Upper lobe of right lung (tissue), 1 donor: ENCODE measurements at places on chromosomes 4 and X. TPM values are rescaled to one million over a fixed set of nuclear protein-coding genes. Genes with fewer than 3 reads are reported as not detected.

Gene RNF175
- total RNA-seq, result not detected

Gene PPP1R2C
- not detected for total RNA-seq

Gene VCX
- total RNA-seq, result not detected

Gene NXF3
- total RNA-seq, result 14.1 TPM

Gene ERVMER34-1
- total RNA-seq, result 1.0 TPM

Gene GPRIN3
- total RNA-seq, result 25.2 TPM

Gene RHOXF2
- not detected for total RNA-seq

Gene LPAR4
- total RNA-seq, result not detected

GRCh38 chrX:2934715-2935710 lies 5.9 kb upstream of the ARSD start:
- H3K36me3 ChIP-seq, result no peaks in the 10 kb centered on the region
- H3K4me1 ChIP-seq, result no peaks in the 10 kb centered on the region
- DNase-seq, result no peak
- no peaks in the 10 kb centered on the region for H3K27me3 ChIP-seq
- no peak overlapping the region for H3K27ac ChIP-seq
- no peak overlapping the region for H3K4me3 ChIP-seq

DNA sequence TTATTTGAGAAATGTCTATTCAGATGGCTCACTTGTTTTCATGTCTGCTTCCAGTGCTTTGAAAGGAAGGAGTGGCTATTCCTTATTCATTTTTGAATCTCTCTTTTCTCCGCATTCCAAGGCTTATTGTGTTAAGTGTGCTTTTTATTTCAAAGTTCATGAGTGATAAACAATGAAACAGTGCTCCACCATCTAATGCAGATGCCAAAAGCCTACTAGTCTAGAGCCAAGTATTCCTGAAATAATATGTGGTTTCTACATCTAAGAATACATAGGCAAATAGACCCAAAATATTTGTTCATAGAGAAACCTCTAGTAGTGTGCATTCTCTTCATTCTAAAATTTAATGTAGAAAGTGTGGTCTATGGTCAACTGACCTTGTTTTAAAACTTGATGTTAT lies 187.3 kb downstream of the GABRB1 start:
- H3K27ac ChIP-seq, result no peak overlapping the region
- no peaks in the 10 kb centered on the region for H3K36me3 ChIP-seq
- H3K4me1 ChIP-seq, result no peaks in the 10 kb centered on the region
- no peak overlapping the region for H3K4me3 ChIP-seq
- no peaks in the 10 kb centered on the region for H3K27me3 ChIP-seq
- DNase-seq, result no peak

DNA sequence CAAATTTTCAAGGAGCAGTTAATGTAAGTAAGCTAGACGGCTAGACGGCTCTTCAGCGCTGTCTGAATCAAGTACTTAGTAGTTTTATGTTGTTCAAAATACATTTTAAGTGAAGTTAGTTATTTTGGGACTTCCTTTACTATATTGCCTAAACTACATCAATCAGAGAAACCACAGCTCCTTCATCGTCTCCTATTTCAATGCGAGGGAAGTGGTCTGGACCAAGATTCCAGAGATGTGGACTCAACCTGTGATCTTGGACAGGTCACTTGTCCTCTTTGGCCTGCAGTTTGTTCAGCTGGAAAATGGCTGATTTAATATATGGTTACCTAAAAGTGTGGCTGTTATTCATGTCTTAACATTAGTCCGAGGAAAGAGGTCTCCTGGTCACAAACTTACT lies 10.6 kb downstream of the ING2 start:
- peaks cover 8% of the 10 kb centered on the region for H3K36me3 ChIP-seq
- no peak for DNase-seq
- H3K27me3 ChIP-seq, result no peaks in the 10 kb centered on the region
- no peaks in the 10 kb centered on the region for H3K4me1 ChIP-seq

DNA sequence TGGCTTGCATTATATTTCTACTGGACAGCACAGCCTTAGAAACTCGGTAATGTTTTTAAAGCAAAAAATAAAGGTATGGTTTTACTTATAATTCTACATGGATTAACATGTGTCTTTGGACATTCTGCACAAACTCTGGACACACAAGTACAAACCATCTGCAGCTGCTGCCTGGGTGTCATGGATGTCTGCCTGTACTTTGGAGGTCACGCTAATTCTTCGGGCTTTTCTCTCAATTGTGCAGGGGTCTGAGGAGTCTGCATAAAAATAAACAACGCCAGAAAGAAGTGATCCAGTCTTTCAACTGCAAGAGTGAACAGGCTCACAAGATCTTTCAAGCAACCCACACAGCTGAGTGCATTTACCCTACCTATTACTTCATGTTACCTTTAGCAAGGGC lies 55.2 kb downstream of the TAB3 start:
- no peaks in the 10 kb centered on the region for H3K36me3 ChIP-seq
- no peaks in the 10 kb centered on the region for H3K27me3 ChIP-seq
- H3K27ac ChIP-seq, result no peak overlapping the region
- no peaks in the 10 kb centered on the region for H3K4me1 ChIP-seq
- H3K4me3 ChIP-seq, result no peak overlapping the region

DNA sequence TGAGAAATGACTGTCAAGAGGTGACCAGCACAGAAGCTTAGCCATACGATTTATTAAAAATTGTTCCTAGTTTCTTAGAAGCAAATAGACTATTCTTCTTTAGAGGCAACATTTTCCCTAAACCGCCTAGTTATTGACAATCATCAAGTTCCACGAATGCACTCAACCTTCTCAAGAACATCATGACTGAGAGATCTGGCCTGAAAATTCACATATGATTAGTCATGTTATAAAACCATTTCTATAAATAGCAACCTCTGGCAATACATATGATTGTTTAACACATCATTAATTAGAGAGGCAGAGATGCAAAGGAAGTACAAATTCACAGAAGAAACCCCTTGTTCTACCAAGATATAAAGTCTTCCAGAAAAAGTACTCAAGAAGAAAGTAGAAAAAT lies 6.7 kb downstream of the NUP62CL start:
- no peak overlapping the region for H3K27ac ChIP-seq
- no peaks in the 10 kb centered on the region for H3K36me3 ChIP-seq
- DNase-seq, result no peak
- H3K4me1 ChIP-seq, result no peaks in the 10 kb centered on the region

- H3K27ac ChIP-seq, result no peak overlapping the region
- H3K4me1 ChIP-seq, result no peaks in the 10 kb centered on the region
- no peaks in the 10 kb centered on the region for H3K36me3 ChIP-seq
- H3K4me3 ChIP-seq, result no peak overlapping the region
- no peaks in the 10 kb centered on the region for H3K27me3 ChIP-seq
Observed at GRCh38 chrX:20409991-20410390, 143.3 kb upstream of the RPS6KA3 start.

DNA sequence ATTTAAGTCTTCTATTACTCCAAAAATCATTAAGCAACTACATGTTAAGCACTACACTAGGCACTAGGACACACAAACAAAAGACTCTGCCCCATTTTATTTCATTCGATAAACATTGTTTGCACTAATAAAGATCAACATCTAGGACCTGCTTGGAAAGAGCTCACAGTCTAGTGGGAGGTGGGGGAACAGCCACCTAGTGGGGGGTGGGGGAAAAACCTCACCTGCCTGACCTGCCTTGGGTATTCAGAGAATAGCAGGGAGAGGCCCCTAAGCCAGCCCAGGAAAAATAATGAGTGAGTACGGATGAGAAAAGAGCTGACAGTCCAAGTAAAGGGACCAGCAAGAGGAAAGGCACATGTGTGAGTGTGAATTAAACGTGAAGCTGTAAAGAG lies 52.2 kb downstream of the PRDM5 start:
- no peak overlapping the region for H3K4me3 ChIP-seq
- H3K36me3 ChIP-seq, result no peaks in the 10 kb centered on the region
- no peak for DNase-seq
- H3K4me1 ChIP-seq, result peaks cover 4% of the 10 kb centered on the region

- no peaks in the 10 kb centered on the region for H3K27me3 ChIP-seq
- no peak for DNase-seq
- no peak overlapping the region for H3K27ac ChIP-seq
- no peaks in the 10 kb centered on the region for H3K36me3 ChIP-seq
Observed at GRCh38 chr4:48329976-48330375, 11.4 kb upstream of the SLAIN2 start.

DNA sequence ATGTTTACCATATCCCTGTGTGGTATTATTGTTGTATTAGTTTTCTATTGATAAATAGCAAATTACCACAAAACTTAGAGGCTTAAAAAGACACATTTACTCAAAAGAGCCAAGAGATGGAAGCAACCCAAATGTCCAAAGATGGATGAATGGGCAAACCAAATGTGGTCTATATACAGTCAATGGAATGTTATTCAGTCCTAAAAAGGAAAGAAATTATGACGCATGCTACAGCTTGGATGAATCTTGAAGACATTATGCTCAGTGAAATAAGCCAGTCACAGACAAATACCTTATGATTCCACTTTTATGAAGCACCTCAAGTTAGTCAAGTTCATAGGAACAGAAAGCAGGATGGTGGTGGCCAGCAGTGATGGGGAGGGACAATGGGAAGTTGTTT lies 144.7 kb downstream of the QDPR start:
- H3K4me3 ChIP-seq, result no peak overlapping the region
- H3K27ac ChIP-seq, result no peak overlapping the region
- no peak for DNase-seq
- H3K4me1 ChIP-seq, result no peaks in the 10 kb centered on the region
- no peaks in the 10 kb centered on the region for H3K36me3 ChIP-seq

GRCh38 chr4:5040856-5041620 lies 10.2 kb upstream of the STK32B start:
- H3K27me3 ChIP-seq, result no peaks in the 10 kb centered on the region
- H3K4me1 ChIP-seq, result peaks cover 12% of the 10 kb centered on the region
- H3K4me3 ChIP-seq, result no peak overlapping the region
- no peak for DNase-seq
- no peak overlapping the region for H3K27ac ChIP-seq

DNA sequence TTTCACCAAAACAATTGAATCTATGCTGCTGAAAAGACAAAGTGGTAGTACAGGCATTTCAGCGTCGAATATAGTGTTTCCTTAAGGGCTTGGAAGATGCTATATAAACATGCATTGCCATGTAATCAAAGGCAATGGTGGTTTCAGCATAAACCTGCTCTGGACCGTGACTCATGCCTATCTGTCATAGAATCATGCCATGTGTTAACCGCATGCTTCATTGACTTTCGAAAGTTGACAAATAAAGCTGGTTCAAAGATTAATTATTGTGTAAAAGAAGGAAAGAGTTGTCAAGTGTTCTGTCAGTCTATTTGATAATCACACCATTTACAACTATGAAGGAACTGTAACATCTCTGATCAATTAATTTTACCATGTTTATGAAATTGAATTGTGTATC lies 83.2 kb downstream of the FUNDC1 start:
- no peaks in the 10 kb centered on the region for H3K27me3 ChIP-seq
- no peaks in the 10 kb centered on the region for H3K4me1 ChIP-seq
- no peak overlapping the region for H3K27ac ChIP-seq
- DNase-seq, result no peak
- no peak overlapping the region for H3K4me3 ChIP-seq
- no peaks in the 10 kb centered on the region for H3K36me3 ChIP-seq

GRCh38 chr4:155342142-155342541 lies 34.6 kb downstream of the MAP9 start:
- H3K36me3 ChIP-seq, result no peaks in the 10 kb centered on the region
- no peak overlapping the region for H3K27ac ChIP-seq
- H3K27me3 ChIP-seq, result no peaks in the 10 kb centered on the region
- H3K4me3 ChIP-seq, result no peak overlapping the region

DNA sequence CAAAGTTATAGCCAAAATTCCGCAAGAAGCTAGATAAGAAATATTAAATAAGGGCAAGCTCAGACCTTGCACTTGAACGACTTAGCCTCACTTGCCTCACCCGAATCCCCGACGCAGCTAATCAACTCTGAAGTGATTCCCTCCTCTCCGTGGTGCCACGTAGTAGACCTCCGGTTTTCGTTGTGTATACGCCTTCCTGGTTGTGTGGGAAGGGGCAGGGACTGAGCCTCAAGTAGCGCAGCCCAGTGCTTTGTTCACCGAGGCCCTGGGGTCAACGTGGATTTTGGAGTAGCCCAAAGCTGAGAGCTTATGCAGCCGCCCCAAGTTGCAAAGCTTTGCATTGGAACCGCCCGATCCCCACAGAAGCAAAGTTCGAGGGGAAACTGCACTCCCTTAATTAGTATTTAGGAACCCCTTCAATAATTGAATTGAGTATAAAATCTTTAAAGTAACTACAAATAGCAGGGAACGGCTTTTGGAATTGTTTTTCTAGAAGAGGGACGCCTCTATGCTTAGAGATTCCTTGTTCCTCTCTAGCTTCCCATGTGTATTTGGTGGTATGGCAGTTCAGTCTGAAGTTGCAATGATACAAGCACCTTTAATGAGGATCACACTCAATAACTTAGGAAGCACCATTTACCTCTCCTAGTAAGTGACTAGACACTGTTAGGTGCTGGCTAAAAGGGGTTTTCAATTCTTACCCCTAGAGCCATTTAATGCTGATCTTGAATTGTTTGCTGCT lies 55.7 kb downstream of the LINC00632 start:
- DNase-seq, result no peak
- no peaks in the 10 kb centered on the region for H3K27me3 ChIP-seq
- H3K36me3 ChIP-seq, result no peaks in the 10 kb centered on the region
- H3K4me3 ChIP-seq, result peak overlapping the region; percentile 39
- H3K4me1 ChIP-seq, result no peaks in the 10 kb centered on the region

DNA sequence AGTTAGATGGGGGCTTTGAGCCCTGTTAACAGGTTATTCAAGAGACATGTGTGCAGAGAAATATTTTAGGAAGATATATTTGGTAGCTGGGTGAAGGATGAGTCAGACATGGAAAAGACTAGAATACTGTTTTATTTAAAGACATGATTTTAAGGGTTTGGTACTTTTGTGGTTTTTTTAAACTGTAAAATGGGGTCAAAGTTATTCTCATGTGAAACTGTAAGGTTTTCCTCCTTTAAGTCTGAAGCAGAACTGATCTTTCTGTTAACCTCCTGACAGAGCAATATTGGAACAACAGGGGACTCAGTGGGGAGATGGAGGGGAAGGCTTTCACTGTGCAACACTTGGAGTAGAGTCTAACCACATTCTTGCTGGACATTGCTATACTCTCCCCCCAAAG lies 112.4 kb upstream of the LSM6 start:
- no peak overlapping the region for H3K27ac ChIP-seq
- H3K27me3 ChIP-seq, result no peaks in the 10 kb centered on the region
- no peak for DNase-seq
- no peaks in the 10 kb centered on the region for H3K36me3 ChIP-seq

DNA sequence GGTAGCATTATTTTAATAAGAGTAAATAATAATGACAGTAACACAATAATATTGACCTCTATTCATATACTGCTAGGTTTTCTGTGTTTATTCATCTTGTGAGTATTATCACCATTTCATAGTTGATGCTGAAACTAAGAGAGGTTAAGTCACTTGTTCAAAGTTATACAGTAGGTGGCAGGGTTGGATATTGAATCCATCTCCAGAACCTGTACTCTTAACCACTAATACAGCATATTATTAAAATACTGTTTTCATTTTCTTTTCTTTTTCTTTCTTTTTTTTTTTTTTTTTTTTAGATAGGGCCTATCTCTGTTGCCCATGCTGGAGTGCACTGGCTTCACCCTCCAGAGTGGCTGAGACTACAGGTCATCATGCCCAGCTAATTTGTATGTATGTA lies 7.1 kb upstream of the ELF2 start:
- no peak overlapping the region for H3K27ac ChIP-seq
- no peaks in the 10 kb centered on the region for H3K4me1 ChIP-seq
- no peaks in the 10 kb centered on the region for H3K36me3 ChIP-seq
- H3K4me3 ChIP-seq, result no peak overlapping the region
- no peaks in the 10 kb centered on the region for H3K27me3 ChIP-seq

- peaks cover 9% of the 10 kb centered on the region for H3K4me1 ChIP-seq
- H3K4me3 ChIP-seq, result no peak overlapping the region
Observed at GRCh38 chr4:158006990-158007389, 165.8 kb downstream of the GASK1B start.

- no peak overlapping the region for H3K27ac ChIP-seq
- H3K4me3 ChIP-seq, result no peak overlapping the region
- no peaks in the 10 kb centered on the region for H3K36me3 ChIP-seq
Observed at GRCh38 chr4:150479657-150480056, 102.3 kb upstream of the MAB21L2 start.
